ENCODE measurements at places on chromosomes 11 and 22.

- DNase-seq: no peak
Observed at GRCh38 chr11:25727944-25728343, 604.0 kb upstream of the ANO3 start.

DNA sequence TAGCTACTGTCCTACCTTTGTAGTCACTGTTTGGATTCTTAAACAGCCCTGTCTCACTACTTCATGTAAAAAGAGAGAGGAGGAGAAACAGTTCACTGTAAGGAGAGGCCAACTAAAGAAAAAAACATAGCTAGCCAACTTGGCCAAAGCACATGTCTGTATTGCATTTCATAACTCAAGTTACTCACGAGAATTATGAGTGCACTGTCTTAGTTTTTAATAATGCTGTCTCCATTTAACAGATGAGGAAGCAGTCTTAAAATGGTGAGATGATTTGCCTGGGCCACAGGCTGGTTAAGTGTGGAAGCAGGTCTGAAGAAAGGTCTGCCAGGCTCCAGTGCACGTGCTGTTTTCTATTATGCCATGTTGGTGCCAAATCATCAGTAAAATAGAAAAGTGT, 104.5 kb downstream of the UVRAG start:
- no peak for DNase-seq

- no peak for DNase-seq
Observed at GRCh38 chr11:120326845-120327281, 1.8 kb downstream of the TLCD5 start.

GRCh38 chr11:102950622-102951081, 4.9 kb downstream of the MMP13 start:
- DNase-seq: no peak

DNA sequence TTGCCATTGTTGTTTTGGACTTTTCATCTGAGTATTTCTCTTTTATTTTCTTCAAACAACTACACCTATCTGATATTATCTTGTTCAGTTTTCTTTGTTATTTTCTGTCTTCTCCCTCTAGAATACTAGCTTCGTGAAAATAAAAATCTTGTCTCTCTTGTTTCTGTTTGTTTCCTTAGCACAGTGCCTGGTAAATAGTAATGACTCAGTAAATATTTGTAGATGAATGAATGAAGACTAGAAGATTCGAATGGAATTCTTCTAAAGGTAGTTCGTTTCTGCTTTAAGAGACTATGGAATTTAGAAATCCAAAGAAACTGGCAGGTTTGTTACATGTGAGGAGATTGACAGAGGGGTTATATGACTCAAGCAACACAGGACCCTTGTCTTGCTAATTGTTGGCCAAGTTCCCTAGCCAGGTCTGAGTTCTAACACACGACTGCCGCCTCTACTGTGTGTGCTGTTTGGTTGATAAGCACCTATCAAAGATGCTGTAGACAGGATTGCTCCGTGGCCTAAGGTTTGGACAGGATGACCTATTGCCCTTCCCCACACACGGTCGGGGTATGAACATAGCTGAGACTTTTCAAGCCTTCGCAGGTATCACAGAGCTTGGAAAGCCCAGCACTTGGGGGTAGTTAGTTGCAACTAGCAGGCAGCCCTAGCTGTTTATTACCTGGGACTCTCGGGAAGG, 831 bp upstream of the TMEM135 start:
- DNase-seq: peak; percentile 77

DNA sequence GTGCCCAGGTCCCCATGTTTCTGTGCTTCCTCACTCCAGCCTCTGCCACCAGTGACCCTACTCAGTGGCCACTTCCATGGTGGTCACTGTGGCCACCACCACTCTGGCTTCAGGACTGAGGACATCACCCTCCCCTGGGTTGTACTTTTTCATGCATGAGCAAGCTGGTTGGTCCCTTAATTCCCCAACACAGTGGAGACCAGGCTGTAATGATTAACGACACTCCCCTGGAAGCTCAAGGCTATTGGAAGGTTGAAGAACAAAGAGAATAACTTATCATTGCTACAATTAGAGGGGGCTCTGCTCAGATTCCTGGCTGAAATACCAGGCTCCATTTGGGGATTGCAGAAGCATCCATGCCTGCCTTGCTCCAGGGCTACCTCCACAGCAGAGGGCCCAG, 10.5 kb downstream of the PLAAT4 start:
- no peak for DNase-seq

- DNase-seq: no peak
Observed at GRCh38 chr11:16160146-16160545, 196.2 kb downstream of the SOX6 start.

DNA sequence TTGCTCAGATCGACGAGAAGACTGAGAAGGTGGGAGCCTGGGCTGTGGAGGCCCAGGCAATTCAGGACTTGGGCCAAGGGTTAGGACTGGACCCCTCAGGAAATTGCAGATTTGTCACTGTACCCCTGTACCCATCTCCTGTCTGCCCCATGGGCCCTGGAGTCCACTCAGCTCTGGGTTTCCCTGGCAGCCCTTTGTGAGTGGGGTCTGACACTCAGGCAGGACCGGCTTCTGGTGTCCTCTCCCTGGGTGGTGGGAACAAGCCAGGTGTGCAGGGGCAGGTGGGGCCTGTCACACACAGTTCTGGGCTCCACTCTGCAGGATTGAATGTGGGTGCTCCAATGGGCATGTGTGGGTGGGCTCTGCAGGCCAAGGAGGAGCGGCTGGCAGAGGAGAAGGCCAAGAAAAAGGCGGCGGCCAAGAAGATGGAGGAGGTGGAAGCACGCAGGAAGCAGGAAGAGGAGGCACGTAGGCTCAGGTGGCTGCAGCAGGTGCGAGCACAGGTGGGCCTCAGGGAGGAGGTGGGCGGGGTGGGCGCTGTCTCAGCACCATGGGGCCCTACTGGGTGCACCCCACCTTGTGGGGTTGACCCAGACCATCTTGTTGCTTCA, 21.6 kb downstream of the INCENP start:
- DNase-seq: no peak

- no peak for DNase-seq
Observed at GRCh38 chr22:37442135-37442534, 14.9 kb upstream of the ELFN2 start.

GRCh38 chr11:13602844-13603243, 65.6 kb upstream of the FAR1 start:
- no peak for DNase-seq

- no peak for DNase-seq
Observed at GRCh38 chr11:61950035-61950547, at the start of gene BEST1. Gene BEST1 (plus strand): TSS chr11:61950351. CDS start chr11:61951807, 1,456 bp downstream.

- DNase-seq: peak; percentile 72
Observed at GRCh38 chr22:44738347-44738715, 14.0 kb upstream of the ARHGAP8 start.

DNA sequence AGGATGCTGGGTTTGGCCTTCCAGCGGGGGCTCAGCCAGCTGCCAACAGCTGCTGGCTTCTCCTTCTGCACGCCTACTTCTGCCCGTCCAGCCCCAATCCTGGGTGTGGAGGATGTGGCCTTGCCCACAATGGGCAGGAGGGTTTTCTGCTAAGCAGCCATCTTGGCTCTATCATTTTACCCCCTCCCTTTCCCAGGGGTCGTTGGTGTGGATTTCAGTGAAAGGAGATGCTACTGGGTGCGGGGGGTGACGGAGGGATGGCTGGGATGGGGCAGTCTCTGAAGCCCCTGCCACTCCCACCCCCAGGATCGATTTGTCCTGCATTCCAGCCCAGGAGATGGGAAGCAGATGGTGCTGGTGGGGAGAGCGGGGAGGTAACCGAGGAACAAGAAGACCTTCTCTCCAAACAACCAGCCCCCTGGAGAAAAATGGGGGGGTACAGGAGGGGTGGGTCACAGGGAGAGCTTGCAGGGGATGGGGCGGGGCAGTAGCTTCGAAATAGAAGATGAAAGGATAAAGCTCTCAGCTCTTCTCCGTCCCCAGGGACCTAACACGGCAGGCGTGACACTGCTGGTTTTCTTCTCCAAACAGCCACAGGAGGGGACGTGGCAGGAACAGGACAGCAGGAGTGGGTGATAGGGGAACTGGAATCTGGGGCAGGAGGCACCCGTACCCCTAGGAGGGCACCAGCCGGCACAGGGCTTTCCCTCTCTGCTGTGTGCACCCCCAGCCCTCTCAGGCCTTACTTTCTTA, 68.9 kb downstream of the NECTIN1 start:
- no peak for DNase-seq

DNA sequence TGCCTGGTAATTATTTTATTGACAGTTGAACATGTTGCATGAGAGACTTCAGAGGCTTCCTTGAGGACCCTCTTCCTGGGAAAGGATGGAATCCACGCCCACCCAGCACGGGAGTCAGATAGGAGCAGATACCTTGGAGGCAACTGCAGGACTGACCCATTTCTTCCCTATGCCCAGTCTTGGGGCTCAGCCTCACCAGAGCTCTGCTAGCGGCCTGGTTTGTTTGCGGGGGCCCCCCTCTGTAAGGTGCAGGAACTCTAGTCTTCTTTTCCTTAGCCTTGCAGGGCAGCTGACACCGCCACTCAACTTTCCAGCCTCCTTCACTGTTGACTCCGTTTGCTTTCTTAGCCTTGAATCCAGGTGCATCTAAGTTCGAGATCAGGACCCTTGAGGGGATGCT, 1032.8 kb downstream of the BRD1 start:
- DNase-seq: no peak

DNA sequence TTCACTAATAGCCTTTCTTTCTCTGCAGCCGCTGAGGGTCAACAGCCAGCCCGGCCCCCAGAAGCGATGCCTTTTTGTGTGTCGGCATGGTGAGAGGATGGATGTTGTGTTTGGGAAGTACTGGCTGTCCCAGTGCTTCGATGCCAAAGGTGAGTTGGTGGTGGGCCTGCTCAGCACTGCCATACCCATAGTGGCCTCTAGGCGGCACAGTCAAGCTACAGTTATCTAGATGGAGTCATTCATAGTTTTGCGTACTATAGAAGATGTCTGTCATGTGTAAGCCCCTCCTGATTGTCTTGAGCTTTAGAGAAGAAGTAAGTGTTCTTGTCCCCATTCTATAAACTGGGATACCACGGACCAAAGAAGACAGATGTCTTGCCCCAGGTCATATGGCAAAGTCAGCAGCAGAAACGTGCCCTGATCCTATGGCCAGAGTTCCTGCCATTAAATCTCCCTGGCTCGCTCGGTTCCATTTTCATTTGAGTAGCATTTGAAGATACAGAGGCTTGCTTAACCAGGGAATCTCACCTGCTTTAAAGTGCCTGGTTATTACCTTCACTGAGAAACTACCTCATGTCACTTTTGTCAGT, 42.1 kb upstream of the CRTAM start:
- DNase-seq: peak; percentile 58

DNA sequence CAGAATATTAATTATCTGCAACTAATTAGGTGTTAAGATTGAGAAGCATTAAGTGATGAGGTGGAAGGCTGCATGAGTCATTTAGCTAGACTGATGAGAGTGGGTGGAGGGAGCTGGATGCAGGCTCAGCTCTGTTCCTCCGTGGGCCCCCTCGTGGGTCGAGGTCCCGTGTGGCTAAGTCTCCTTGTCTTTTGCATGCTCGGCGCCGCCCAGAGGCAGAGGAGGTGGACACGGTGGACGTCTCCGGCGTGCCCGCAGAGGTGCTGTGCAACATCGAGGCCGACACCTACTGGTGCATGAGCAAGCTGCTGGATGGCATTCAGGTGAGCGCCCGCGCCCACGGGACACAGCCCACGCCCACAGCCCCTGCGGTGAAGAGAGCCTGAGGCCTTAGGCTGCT, 211.6 kb downstream of the TBC1D22A start:
- no peak for DNase-seq

All from Caco-2 (cell line).